ENCODE measurements at places on chromosomes 11 and 22.

GRCh38 chr11:92087725-92088537 lies 136.7 kb upstream of the FAT3 start:
- DNase-seq: no peak

DNA sequence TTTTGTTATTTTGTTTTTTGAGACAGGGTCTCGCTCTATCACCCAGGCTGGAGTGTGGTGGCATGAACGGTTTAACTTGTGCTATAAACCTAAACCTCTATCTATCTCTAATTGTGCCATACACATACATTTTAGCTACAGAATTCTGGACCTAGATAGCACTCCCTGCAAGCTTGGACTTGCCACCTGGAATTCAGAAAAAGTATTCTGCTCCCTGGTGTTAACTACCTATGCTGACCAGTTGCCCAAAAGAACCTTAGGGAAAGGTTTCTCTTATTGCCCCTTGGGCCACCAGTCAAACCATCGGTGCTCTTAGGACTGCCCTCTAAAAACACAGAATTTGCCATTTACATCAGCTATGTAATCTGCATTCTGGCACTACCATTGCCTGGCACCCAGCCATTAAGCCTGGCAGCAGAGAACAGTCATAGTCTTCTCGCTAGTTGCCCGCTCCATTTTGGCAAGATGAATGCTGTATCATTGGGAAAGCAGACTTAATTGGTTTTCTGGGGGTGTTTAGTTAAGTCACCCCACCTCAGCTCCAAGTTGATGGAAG lies 55.3 kb downstream of the ETS1 start:
- DNase-seq: no peak

GRCh38 chr11:130478881-130479280 lies 30.4 kb downstream of the ADAMTS15 start:
- no peak for DNase-seq

DNA sequence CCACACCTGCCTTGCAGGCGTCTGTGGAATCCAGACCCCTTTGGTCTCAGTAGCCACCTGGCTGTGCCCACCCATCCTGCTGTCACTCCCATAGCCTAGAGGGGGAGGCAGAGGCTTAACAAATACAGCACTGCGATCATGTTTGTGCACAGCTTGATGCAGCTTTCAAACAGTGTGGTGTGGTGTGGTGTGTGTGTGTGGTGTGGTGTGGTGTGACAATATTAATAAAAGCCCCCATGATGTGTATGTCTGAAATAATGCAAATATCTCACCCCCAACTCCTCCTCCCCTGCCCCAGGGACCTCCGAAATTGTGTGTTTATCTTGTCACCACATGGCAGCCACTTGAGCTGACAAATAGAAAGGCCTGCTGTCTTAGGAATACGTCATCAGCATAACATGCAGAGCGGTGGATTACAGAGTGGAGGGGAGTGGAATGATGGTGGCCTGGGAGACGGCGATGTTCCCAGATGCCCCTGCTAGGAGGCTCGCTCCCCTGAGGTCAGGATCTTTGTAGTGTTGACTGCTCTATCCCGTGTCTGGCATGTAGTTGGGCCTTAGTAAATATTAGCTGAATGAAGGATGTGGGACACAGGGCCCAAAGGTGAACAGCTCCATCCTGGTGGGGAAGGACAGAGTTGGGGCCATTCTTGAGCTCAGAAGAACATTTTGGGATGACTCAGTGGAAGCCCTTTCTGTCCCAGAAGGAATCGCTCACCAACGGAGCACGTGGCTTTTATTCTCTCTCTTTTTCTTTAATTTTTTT lies 2.8 kb downstream of the PDXP start:
- DNase-seq: peak; percentile 40

- DNase-seq: peak; percentile 13
These were observed 44.6 kb downstream of the SGSM3 start for GRCh38 chr22:40414838-40415505.

DNA sequence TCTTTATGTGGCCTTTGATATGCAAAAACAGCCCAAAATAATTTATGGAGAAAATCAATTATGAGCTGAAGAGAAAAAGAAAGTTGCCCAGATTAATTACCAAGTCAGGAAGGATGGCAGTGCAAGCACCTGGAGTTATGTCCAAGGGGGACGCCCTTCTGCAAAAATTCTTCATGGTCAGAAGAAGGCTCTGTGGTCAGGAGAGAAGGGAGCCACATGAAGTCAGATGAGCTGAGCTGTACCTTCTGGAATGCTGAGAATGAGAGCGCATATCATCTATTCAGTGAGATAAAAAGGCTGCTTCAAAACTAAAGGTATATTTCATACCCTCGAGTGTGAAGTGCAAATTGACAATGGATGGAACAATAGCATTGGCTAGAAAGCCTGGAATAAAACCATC lies 607.4 kb downstream of the NTM start:
- DNase-seq: no peak

DNA sequence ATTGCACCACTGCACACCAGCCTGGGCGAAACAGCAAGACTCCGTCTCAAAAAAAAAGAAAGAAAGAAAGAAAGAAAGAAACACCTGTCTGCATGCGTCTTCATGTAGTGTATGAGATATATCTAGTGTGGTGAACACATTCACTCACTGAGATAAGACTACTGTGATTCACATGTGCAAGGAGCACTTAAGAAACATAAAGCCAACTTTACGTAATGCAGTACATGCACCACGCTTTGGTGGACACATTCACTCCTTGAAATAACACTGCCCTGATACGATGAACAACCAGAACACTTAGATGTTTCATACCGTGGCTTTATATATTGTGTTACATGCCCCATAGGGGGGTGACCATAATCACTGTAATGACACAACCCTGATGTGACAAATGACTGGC lies 96.0 kb downstream of the MICAL3 start:
- no peak for DNase-seq

- no peak for DNase-seq
These were observed 964.8 kb downstream of the JRKL start for GRCh38 chr11:97354576-97354975.

DNA sequence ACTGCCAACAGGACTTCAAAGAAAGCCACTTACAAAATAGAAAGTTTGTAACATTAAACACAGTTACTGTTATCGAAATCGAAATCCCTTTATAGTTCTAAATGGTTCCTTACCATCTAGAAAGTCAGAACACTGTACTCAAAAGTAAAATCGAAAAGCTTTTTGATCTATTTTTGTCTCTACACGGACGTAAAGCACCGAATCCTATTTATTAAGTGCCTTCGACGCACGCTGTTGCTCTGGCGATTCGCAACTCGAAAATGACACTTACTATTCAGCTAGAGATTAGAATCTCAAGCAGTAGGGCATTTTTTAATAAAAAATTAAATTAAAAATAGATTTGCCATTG lies 78.3 kb downstream of the LARGE1 start:
- no peak for DNase-seq

GRCh38 chr11:58513747-58514367 lies 6.0 kb upstream of the OR5B21 start:
- DNase-seq: no peak

- DNase-seq: no peak
These were observed 21.5 kb downstream of the MTCH2 start for GRCh38 chr11:47620836-47621378.

Data from activated T-cell treated with anti-CD3 and anti-CD28 coated beads, Interleukin-2, amount 50 U/mL, for 1 hour (primary cell).